ENCODE measurements at places on chromosomes 1 and 21.

GRCh38 chr1:174894117-174894762 lies 105.5 kb upstream of the CACYBP start:
- no peak for DNase-seq

GRCh38 chr1:154807048-154807591 lies 63.0 kb downstream of the KCNN3 start:
- no peak for DNase-seq

DNA sequence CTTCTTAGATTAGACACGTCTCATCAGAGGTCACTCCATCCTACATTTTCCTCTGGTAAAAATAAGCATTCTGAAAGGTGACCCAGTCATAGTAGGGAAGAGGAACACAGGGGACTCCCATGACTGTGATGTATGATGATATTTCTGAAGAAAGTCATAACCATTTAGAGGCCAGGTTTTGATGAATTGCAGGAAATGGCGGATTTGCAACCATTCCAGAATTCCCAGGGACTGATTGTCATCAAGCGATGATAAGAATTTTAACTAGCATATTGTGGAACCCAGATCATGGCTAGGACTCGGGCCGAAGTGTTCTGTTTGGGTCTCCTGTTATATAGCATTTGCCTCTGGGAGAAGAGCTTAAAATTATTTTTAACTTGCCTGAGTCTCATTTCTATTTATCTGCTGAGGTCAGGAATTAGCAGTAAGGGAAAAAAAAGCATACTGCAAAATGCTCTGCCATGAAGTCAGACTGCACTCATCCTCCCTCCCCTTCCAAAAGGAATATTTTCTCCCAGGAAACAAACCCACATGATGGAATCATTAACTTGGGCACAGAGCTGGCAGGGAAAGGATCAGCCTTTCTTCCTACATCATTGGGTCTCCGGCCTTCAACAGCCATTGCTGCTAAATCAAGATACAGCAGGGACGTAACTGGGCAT lies 286.7 kb downstream of the HLX start:
- DNase-seq = no peak

- DNase-seq = no peak
Measured at GRCh38 chr21:45040739-45041138, 33.6 kb upstream of the ADARB1 start.

GRCh38 chr21:14550135-14550534 lies 4.0 kb upstream of the SAMSN1 start:
- DNase-seq = no peak

All from activated naive CD4-positive, alpha-beta T cell treated with Interleukin-2 at 50 U/mL for 16 hours (primary cell).